ENCODE measurements at places on chromosomes 5 and 9. TPM values are rescaled to one million over a fixed set of nuclear protein-coding genes. Genes with fewer than 3 reads are reported as not detected.

AHRR gene
- total RNA-seq, result 13.4 TPM

- peak; percentile 39 for DNase-seq
Measured at GRCh38 chr5:1110307-1111240, 1.3 kb downstream of the SLC12A7 start.

GRCh38 chr5:116355819-116356601, 218.6 kb downstream of the SEMA6A start:
- DNase-seq, result no peak

PPP2R2B gene
- not detected for total RNA-seq

GRCh38 chr5:91182763-91183162, 200.4 kb downstream of the ARRDC3 start:
- no peak for DNase-seq

SKP2 gene
- 51.9 TPM for total RNA-seq

DND1 gene
- total RNA-seq, result 0.14 TPM

DNA sequence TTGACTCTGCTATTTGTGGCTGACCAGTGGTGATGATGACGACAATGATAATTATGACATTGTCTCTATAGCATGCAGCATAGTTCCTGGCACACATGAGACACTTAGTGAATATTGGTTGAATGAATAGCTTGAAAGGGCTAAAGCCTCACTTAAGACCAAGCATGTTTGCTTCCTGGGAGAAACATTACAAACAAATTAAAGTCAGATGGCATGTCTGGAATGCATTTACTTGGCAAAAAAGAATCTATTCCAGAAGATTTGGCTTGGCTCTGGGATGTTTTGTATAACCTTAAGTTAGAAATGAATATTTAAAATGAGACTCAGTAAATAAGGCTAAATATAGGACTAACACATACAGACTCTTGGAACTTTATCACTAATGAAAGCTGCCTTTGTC, 21.6 kb downstream of the GAS1 start:
- no peak for DNase-seq

- peak; percentile 17 for DNase-seq
Measured at GRCh38 chr5:410911-411517, 32.0 kb upstream of the EXOC3 start.

PCSK5 gene
- total RNA-seq, result 3.4 TPM

PCDHGB6 gene
- 2.9 TPM for total RNA-seq

DNA sequence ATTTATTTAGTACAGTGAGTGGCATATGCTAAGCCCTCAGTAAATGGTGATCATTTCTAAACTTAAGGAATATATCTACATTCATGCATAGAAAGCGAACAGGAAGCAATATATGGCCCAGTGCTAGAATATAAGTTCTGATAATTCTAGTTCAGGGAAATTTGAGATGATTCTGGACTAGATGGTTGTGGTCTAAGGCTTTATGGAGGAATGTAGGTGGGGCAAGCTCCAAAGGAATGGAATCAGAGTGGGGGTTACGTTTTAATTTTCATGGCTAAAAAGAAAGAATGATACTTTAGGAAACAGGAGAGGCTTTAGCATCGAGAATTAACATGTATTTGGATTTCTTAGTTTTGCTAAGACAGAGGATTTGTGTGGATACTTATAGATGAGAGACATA, 56.1 kb downstream of the MTREX start:
- no peak for DNase-seq

DNA sequence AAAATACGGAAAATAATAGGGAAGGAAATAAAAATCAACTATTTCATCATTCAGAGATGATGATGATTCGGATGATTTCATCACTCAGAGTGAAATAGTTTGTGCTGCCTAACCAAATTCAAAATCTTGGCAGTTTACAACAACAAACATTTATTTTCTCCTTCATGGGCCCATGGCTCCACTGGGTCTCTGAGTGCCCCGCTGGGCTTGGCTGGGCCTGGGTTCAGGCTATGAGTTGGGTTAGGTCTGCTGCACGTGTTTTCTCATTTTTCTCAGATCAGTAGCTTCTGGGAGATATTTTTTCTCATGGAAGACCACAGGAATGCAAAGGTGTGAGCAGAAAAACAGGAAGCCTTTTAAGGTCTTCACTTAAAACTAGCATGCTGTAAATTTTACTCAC, 24.0 kb upstream of the F2RL1 start:
- no peak for DNase-seq

GRCh38 chr9:16112116-16112515, 559.3 kb downstream of the CCDC171 start:
- no peak for DNase-seq

GRCh38 chr5:16784843-16785791, 151.0 kb downstream of the MYO10 start:
- no peak for DNase-seq

DNA sequence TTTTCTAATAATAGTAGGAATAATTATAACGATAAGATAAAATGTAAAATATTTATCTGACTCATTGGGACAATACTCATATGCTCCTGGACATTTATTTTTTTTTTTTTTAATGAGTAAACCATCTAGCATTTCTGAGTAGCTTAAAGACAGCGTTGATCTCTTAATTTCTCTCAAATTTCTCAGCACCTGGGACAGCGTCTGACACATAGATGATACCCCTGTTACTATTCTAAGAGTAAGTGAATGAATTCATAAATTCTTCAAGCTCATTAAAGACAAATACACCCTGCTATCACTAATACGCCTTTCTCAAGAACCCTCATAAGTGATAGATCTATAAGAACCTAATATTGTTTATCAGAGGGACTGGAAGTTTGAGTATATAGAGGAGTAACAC, 12.0 kb upstream of the HTR4 start:
- peak; percentile 11 for DNase-seq

DNA sequence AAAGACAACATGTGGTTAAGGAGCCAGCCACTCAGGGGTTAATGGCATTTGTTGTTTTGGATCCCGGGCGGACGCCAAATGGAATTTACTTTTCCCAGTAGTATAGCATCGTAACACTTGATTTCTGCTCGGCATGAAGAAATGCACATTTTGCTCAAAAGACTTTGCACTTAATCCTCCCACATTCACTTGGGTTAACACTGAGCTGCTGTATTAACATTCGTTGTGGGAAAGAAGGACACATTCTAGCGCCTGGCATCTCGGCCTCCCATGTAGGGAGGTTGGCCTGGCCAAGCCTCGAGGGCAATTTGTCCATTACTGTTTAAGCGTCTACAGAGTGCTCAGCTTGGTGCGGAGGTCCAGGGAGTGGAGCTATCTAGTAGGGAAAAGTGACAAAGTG, 32.3 kb upstream of the INSYN2B start:
- DNase-seq, result no peak

GRCh38 chr9:33718987-33719386, 76.4 kb upstream of the PRSS3 start:
- DNase-seq, result peak; percentile 70

- no peak for DNase-seq
Measured at GRCh38 chr5:160555581-160555970, 133.9 kb downstream of the PTTG1 start.

TSSK1B gene
- not detected for total RNA-seq

DNA sequence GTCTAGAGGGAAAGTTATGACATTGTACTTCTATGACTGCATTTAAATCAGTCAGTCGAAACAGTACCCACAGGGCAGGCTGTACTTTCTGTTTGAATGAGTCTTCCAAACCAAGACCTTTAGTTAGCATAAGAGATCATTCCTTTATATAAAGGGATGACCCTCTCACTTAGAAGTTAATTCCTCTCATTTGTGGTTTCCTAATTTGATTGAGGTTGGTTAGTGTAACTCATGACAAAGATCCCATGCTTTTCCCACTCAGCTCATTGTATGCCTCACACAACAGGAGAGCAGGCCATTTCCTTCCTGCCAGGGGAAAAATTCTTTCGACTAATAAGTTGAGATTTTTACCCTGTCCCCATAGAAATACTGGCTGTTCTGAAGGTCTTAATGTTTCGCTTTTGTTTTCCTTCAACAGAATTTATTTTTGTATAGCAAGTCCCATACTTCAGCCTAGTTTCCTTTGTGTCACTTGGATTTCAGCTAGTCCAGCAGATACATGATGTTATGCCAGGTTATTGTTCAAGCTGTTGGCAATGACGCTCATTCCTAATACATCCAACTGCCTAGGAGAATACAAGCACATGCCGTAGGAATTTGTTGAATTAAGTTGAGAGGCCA, 500.7 kb downstream of the SPATA31D1 start:
- DNase-seq, result no peak

GRCh38 chr9:14451949-14452348, 138.0 kb upstream of the NFIB start:
- no peak for DNase-seq

PROB1 gene
- 6.1 TPM for total RNA-seq

DNA sequence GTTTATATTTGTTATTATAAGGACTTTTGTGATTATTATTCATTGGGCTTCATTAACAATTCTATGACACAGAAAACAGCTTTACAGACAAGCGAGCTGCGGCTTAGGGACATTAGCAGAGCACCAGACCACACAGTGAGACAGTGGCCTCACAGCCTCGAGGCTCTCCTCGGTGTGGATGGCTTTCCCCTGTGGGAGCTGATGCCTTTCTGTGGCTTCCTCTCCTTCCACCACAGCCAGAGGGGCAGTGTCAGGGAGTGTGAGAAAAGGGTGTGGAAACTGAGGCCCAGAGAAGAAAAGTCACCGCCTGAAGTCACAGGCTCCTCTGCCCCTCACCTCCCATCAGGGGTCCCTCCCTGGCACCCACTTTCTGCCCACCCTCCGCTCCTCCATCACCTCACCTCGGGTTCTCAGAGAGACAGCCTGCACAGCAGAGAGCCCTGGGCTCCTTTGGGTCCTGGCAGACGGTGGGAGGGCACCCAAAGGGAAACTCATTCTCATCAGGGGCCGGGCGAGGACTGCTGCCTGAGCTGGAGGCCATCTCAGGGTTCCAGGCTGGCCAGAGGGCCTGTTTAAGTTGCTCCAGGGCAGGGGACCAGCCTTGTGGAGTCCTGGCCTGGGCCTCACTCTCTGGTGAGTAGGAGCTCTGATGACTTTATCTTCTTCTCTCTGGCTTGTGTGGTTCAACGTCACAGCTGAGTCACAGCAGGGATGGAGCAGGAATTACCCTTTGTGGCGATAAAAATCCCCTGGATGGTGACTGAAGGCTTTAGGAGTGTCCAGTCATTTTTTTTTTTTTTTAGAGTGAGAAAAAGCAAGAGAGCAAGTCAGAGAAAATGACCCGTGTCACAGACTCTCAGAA, 830 bp downstream of the TRAF1 start:
- DNase-seq, result peak; percentile 79

DNA sequence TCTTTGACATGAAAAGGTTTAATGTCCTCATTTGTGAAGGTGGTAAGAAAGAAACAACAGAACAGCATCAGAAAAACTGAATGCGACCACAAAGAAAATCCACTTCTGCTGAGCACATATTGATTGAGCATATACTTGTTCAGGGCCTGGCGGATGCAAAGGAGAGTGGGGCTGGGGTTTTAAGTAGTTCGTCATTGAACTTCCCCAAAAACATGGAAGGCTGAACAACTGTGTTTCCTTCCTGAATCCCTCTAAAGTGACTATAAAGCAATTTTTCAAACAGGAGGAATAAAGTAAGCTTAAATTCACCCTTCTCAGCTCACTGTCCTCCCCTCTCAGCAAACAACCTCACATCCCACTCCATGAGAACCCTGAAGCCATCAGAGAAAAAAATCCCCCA, 262.9 kb downstream of the AGTPBP1 start:
- DNase-seq, result no peak

EXD3 gene
- 43.1 TPM for total RNA-seq

GRCh38 chr9:93575796-93576257, 557 bp upstream of the PHF2 start:
- peak; percentile 40 for DNase-seq

MEF2C gene
- 169 TPM for total RNA-seq

All from dermis blood vessel endothelial cell (primary cell).